ENCODE measurements at places on chromosomes 2 and 18.

GRCh38 chr2:86703704-86704361, 16.3 kb upstream of the RMND5A start:
- DNase-seq: no peak

DNA sequence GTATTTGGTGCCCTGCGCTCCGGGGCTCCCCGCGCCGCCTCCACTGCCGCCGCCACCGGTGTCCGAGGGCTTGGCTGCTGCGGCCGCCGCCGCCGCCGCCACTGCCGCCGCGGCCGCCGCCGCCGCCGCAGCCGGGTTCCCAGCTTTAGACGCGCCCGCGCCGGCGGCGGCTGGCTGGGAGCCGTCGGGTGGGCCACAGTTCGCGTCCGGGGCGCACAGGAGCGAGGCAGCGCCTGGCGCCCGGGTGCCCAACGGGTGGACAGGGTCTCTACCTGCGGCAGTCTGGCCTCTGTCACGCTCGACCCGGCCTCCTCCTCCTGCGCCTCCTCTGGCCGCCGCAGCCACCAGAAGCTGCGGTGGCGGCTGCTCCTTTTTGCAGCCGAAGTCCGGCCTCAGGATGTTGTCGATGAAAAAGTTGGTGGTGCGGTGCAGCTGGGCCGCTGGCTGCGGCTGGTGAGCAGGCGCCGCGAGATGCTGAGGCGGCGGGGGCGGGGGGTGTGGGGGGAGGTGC, 951 bp downstream of the EN1 start:
- peak; percentile 46 for DNase-seq

GRCh38 chr18:54616220-54616848, 25.3 kb downstream of the DYNAP start:
- DNase-seq: no peak

DNA sequence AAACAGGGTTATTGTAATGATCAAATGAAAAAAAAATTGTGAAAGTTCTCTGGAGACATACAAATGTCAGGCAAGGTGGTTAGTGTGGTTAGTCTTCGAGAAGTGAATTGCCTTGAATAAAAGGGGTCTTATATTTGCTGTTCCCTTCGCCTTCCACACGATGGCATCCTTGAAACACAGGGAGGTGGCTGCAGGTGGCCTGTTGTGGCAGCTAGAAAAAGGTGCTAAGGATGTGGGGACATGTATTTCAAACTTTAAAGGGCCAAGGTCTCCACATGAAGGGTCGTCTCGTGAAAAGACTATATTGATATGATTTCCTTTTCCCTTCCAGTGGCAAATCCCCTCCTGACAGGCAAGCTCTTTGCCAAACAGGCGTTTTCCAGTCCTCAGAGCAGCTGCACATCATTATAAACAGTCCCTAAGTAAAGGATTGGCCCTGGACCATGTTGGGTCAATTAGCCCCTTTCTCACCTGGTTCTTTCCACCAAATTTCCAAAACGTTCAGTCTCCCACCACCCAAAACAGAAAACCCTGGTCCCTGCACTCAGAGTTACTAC, 68.5 kb downstream of the COPS8 start:
- no peak for DNase-seq

GRCh38 chr2:150125708-150126107, 361.8 kb downstream of the RND3 start:
- no peak for DNase-seq

GRCh38 chr18:76153691-76154090, 341.4 kb downstream of the ZNF516 start:
- DNase-seq: no peak

GRCh38 chr2:238864207-238865014, 16.5 kb downstream of the TWIST2 start:
- DNase-seq: no peak

Data from mesothelial cell of epicardium (in vitro differentiated cells).